ENCODE measurements at places on chromosomes 7 and 10.

- no peak for DNase-seq
These were observed 8.9 kb upstream of the EMX2 start for GRCh38 chr10:117533507-117534281.

DNA sequence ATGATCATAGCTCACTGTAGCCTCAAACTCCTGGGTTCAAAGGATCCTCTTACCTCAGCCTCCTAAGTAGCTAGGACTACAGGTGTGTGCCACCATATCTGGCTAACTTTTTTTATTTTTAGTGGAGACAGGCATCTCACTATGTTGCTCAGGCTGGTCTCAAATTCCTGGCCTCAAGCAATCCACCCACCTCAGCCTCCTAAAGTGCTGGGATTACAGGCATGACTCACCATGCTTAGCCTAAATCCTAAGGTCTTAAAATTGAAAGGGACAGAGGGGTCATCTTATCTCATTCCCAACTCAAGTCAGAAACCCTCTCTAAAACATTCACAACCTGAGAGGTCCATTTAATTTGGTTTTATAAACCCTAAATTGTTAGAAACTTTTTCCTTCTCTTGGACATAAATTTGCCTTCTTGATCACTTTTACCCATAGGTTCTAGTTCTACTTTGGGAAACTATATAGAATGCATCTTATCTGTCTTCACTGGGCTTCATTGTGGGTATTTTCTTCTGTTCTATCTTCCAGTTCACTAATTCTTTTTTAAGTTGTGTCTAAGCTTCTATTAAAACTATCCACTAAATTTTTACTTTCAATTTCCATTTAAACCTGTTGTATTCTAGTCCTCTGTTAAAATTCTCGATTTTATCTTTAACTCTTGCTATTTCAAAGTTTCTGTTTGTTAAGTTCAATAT lies 183.4 kb upstream of the KAT6B start:
- no peak for DNase-seq

DNA sequence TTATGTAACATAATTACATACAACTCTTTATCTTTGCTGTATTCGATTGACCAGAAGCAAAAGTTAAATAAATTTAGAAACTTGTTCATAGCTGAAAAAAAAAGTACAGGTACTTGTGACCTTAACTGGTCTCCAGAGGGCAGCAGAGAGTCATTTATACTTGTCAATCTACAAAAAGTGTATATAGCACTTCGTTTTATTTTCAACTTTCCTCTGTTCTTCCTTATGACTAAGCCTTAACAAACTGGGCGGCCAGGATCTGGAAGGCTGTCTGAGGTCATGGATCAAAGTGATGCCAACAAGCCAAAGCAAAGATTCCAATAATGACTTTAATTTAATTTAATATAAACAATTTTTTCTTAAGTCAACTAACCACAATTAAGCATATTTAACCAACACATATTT lies 29.8 kb downstream of the C10orf67 start:
- DNase-seq, result no peak

GRCh38 chr7:112036071-112036470 lies 170.1 kb downstream of the DOCK4 start:
- DNase-seq, result no peak

GRCh38 chr7:133331861-133332260 lies 79.0 kb downstream of the EXOC4 start:
- no peak for DNase-seq

DNA sequence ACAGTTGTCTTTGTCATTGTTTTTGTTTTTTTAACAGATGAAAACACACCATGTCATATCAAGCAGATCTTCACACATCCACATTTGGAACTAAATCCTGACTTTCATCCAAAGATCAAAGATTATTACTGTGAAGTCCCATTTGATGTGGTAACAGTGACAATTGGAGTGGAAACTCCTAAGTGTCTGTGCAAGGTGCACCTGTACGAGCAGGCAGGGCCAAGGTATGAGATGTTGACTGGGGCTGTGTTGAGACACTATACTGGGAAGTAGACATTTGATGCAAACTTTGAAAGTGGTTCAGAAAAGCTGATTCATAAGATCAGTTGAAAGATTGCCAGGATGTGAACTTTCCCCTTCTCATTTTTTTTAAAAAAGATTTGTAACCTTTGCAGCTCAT lies 152.3 kb downstream of the CPED1 start:
- no peak for DNase-seq

- no peak for DNase-seq
These were observed 19.8 kb downstream of the CDK1 start for GRCh38 chr10:60798031-60798430.

GRCh38 chr7:4764402-4765007 lies 10.9 kb upstream of the AP5Z1 start:
- DNase-seq, result no peak

- no peak for DNase-seq
These were observed 120.5 kb downstream of the GALNT11 start for GRCh38 chr7:152145853-152146466.

- no peak for DNase-seq
These were observed 64.0 kb downstream of the NRF1 start for GRCh38 chr7:129675521-129675920.

DNA sequence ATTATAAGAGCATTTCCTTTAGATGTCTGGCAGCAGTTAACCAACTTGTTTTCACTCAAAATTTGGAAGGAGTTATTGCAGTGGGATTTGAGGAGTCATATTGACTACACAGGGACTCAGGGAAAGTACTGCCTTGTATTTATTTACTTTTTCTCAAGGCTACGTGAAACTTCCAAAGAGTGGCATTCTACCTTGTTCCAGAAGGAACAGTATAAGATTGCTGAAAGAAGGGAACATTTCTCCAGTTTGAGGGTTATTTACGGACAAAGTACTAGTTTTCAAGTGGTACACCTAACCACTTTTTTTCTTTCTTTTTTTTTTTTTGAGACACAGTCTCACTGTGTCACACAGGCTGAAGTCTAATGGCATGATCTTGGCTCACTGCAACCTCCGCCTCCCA lies 5.1 kb downstream of the MORN4 start:
- no peak for DNase-seq

GRCh38 chr10:8338177-8338766 lies 283.8 kb downstream of the GATA3 start:
- no peak for DNase-seq

- no peak for DNase-seq
These were observed 44.1 kb upstream of the CNPY1 start for GRCh38 chr7:155590215-155591018.

DNA sequence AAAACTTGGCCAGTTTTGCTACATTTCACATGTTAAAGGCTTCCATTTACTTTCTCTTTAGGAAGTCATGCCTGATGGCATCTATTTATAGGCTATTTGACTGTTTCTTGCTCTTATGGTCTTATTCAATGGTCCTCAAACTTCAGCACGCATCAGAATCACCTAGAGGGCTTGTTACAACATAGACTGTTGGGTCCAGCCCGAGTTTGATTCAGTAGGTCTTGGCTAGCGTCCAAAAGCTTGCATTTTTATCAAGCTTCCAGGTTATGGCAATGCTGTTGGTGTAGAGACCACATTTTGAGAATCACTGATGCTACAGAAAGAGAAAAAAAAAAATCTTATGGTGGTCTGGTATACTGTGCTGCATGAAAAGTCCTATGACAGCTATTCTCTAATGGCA lies 51.9 kb downstream of the MTPN start:
- DNase-seq, result no peak

GRCh38 chr10:86687750-86688149 lies 19.4 kb downstream of the LDB3 start:
- no peak for DNase-seq

- DNase-seq, result no peak
These were observed 94.2 kb downstream of the ST7 start for GRCh38 chr7:117047496-117047895.

Data from activated CD8-positive, alpha-beta memory T cell treated with anti-CD3 and anti-CD28 coated beads for 4 hours (primary cell).